ENCODE measurements at places on chromosomes 3 and 15.

- DNase-seq = no peak
Measured at GRCh38 chr3:15342246-15342645, 9.9 kb upstream of the SH3BP5 start.

GRCh38 chr3:65607101-65607500, 431.6 kb downstream of the MAGI1 start:
- no peak for DNase-seq

DNA sequence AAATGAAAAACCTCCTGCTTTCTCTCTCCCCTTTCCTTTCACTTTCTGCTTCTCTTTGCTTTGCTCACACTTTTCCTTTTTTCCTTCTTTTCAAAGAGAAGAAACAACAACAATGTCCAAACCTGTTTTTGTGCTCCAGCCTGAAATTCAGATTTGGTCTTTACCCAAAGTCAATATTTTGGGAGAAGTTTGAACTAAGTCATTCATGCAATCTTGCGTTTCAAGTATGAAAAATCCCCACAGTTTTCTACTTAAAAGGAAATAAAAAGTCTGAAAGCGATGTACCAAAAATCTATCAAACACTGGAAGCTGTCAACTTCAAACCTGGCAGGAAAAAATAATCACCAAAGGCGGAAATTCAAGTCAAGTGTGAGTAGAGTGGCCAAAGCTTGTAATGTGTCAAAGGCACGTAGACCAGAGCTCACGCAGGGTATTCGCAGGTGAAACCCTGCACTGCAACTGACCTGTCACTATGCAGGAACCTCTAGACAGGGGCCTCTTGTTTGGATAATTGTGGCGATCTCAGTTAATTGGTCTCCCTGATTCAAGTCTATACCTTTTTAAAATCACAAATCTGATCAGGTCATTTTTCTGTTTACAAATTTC, 118.8 kb upstream of the GALNT15 start:
- no peak for DNase-seq

DNA sequence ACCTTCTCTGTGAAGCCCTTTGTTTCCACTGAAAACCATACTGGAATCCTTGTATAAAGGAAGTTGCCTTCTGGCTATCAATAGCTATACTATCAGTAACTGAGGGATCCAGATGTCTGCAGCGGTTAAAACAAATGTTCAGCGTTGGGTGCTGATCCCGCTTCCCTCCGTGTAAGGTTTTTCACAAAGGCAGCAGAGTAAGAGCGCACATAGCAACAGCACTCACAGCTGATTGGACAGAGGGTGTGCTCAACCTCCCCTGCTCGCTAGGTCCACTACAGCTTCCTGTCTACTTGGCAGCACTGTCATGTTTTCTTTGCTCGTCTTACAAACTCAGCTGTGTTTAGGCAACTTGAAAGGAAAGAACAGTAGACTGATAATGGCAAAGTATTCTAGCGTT, 27.3 kb downstream of the ATOSA start:
- peak; percentile 49 for DNase-seq

- no peak for DNase-seq
Measured at GRCh38 chr15:89111352-89111751, 23.1 kb downstream of the ABHD2 start.

- no peak for DNase-seq
Measured at GRCh38 chr15:85365980-85366379, 14.4 kb upstream of the AKAP13 start.
